GM12878 (cell line): ENCODE measurements at places on chromosomes 7 and 10.

- 0 out of 2 replicates have a peak, but pooled peaks cover 1% of the 10 kb centered on the region for H3K27me3 ChIP-seq
- H3K4me1 ChIP-seq, result peaks cover 44% of the 10 kb centered on the region
- no peak overlapping the region for H3K4me3 ChIP-seq
- H3K27ac ChIP-seq, result no peak overlapping the region
- H3K36me3 ChIP-seq, result no peaks in the 10 kb centered on the region
Observed at GRCh38 chr7:50660040-50660829, 95.0 kb upstream of the DDC start.

- no peaks in the 10 kb centered on the region for H3K4me1 ChIP-seq
- no peaks in the 10 kb centered on the region for H3K36me3 ChIP-seq
- H3K27me3 ChIP-seq, result no peaks in the 10 kb centered on the region
- H3K4me3 ChIP-seq, result no peak overlapping the region
Observed at GRCh38 chr7:81162771-81163525, 244.1 kb upstream of the SEMA3C start.

DNA sequence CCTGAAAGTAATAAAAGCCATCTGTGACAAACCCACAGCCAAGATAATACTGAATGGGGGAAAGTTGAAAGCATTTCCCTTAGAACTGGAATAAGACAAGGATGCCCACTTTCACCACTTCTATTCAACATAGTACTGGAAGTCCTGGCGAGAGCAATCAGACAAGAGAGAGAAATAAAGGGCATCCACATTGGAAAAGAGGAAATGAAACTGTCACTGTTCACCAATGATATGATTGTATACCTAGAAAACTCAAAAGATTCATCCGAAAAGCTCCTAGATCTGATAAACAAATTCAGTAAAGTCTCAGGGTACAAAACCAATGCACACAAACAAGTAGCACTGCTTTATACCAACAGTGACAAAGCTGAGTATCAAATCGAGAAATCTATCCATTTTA, 581.7 kb upstream of the TEX47 start:
- no peaks in the 10 kb centered on the region for H3K36me3 ChIP-seq
- H3K4me3 ChIP-seq, result no peak overlapping the region
- no peaks in the 10 kb centered on the region for H3K27me3 ChIP-seq

DNA sequence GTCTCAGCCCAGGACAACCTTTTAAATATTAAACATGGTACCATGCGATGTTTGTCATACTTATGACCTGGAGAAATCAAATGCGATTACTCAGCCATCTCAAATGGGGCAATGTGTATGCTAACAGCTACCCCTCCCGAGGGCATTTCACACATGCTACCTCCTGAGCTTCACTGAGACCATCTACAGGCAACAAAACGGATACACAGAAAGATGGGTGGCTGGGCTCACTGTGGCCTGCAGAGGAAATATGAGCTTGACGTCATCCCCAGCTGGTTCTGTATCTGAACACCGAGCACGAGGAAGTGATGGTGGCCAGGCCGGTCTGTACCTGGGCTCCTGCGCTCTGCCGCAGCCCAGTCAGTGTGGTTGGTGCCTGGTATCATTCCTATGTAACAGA, 374.3 kb downstream of the RPS24 start:
- H3K27ac ChIP-seq, result no peak overlapping the region
- H3K4me1 ChIP-seq, result no peaks in the 10 kb centered on the region
- H3K36me3 ChIP-seq, result no peaks in the 10 kb centered on the region
- DNase-seq, result no peak
- H3K4me3 ChIP-seq, result no peak overlapping the region
- H3K27me3 ChIP-seq, result no peaks in the 10 kb centered on the region; the same call in 1 of the 2 replicates

DNA sequence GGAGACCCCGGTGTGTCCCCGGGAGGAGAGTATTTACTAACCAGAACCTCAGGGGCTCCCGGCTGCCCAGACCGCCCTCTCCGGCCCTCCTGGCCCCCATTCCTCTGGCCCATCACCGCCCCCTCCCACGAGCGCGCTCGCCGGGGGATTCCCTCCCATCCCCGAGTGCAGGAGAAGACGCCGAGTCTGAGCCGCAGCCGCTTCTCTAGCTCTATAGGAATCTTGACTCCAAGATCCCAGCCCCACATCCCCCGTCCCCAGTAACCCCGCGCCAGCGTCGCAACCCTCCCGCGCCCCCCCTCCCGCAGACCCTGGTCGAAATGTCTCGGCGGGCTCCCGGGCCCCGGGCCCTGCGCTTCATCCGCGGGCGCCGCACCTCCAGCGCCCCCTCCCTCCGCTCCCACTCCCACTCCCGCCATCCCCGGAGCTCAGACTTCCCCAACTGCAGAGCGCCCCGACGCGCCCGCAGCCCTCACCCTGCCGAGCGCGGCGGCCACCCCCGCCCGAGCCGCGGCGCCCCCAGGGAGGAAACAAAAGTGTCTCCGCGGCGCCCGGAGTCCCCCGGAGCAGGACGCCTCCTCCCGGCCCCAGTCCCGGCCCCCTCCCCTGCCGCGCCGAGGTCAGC, 541 bp downstream of the ELMO1 start:
- no peak for DNase-seq
- H3K4me3 ChIP-seq, result peak overlapping the region; percentile 71
- H3K4me1 ChIP-seq, result peaks cover 7% of the 10 kb centered on the region

GRCh38 chr10:103231047-103231551, 14.6 kb upstream of the RPEL1 start:
- no peak for DNase-seq
- H3K4me1 ChIP-seq, result no peaks in the 10 kb centered on the region
- H3K4me3 ChIP-seq, result no peak overlapping the region
- H3K27me3 ChIP-seq, result no peaks in the 10 kb centered on the region
- no peak overlapping the region for H3K27ac ChIP-seq

DNA sequence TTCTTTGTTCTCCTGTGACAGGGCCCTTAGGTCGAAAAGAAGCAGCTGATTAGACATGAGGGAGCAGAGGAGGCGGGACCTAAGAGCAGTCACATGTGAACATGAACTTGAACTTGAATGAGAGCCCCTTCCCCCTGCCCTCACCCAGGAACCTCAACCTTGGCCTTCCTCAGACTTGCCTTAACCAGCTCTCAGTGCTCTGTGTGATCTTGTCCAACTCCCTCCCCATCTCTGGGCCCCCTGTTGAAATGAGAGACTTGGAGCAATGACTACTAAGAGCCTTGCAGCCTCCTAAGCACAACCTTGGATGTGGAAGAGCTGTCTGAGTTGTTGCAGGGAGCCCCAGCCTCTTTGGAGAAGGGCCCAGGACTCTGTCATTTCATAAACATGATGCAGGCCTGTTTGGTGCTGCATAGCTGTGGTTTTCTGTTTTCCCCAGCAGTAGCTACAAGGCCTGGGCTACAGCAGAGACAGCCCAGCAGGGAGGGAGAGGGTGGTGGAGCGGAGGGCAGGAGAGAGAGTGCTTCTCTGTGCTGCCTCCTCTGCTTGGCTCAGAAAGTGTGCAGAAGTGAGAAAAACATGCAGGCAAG, 123.9 kb upstream of the ZMIZ1 start:
- H3K27me3 ChIP-seq, result no peaks in the 10 kb centered on the region; the same call in 1 of the 2 replicates
- H3K27ac ChIP-seq, result no peak overlapping the region
- DNase-seq, result no peak

- H3K4me1 ChIP-seq, result 0 out of 2 replicates have a peak, but pooled peaks cover 8% of the 10 kb centered on the region
- no peak for DNase-seq
- no peaks in the 10 kb centered on the region for H3K36me3 ChIP-seq
Observed at GRCh38 chr7:98869027-98869596, 702 bp downstream of the TMEM130 start.

GRCh38 chr10:77530011-77530410, 107.6 kb downstream of the KCNMA1 start:
- no peaks in the 10 kb centered on the region for H3K27me3 ChIP-seq
- DNase-seq, result no peak
- H3K4me3 ChIP-seq, result no peak overlapping the region
- H3K27ac ChIP-seq, result no peak overlapping the region
- H3K4me1 ChIP-seq, result no peaks in the 10 kb centered on the region

DNA sequence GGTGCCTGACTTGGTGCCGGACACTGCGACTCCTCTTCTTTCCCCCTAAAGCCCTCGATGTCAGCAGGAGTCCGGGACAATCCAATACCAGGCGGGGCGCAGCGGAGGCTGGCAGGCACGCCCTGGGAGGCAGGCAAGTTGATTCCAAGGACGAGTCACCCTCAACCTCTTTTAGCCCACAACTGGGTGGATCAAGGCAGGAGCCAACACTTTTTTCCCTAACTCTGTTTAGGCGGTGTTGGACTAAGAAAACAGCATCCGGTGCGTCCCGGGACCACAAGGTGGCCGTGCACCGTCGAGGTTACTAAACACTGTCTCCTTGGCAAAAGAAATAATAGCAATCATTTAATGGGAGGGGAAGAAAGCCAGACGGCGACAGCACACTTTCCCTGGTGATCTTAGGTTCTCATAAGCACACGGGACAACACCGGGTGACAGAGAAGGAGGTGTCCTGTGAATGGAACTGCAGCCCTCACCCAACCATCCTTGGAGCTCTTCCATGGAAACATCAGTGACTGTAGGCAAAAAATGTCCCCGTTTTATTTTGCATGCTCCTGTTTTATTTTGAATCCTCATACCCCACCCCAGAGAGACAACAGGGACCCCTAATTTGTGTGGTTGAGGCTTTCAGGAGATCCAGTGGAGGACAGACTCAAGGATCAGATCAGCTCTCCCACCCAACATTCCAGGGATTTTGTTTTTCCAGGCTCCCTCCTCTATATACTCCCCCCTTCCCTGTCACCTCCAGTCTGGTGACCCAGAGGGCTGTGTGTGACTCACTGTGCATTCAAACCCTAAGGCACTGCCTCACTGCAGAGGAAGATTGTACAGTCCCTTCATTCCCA, 1.3 kb upstream of the CALCR start:
- H3K4me1 ChIP-seq, result no peaks in the 10 kb centered on the region
- no peak overlapping the region for H3K27ac ChIP-seq
- no peaks in the 10 kb centered on the region for H3K27me3 ChIP-seq
- DNase-seq, result no peak
- no peak overlapping the region for H3K4me3 ChIP-seq

DNA sequence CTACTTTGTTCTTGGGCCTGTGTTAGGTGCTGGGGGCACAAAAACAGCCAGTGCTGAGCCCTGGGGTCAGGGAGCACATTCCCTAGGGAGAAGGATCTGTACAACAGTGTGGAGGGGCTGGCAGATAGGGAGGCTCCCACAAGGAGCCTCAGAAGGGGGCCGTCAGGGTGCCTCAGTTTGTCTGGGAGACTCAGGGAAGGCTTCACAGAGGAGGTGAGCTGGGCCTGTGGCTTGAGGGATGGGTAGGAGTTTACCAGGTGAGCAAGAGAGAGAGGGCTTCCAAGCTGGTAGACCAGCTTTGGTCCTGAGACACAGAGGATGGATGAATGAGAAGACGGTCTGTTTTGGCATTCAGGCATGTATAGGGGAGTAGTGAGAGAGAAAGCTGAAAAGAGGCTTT, 52.1 kb downstream of the CAMK1D start:
- H3K27ac ChIP-seq, result no peak overlapping the region
- H3K36me3 ChIP-seq, result no peaks in the 10 kb centered on the region; the same call in 1 of the 2 replicates
- no peak overlapping the region for H3K4me3 ChIP-seq
- no peak for DNase-seq
- no peaks in the 10 kb centered on the region for H3K27me3 ChIP-seq

GRCh38 chr7:28124413-28124812, 56.2 kb downstream of the JAZF1 start:
- no peak for DNase-seq
- no peak overlapping the region for H3K4me3 ChIP-seq
- H3K4me1 ChIP-seq, result no peaks in the 10 kb centered on the region
- H3K36me3 ChIP-seq, result no peaks in the 10 kb centered on the region
- no peak overlapping the region for H3K27ac ChIP-seq

GRCh38 chr10:35493196-35494118, 111.7 kb upstream of the GJD4 start:
- peaks cover 12% of the 10 kb centered on the region for H3K4me1 ChIP-seq
- H3K36me3 ChIP-seq, result no peaks in the 10 kb centered on the region; the same call in none of the 2 replicates
- no peaks in the 10 kb centered on the region for H3K27me3 ChIP-seq
- no peak overlapping the region for H3K4me3 ChIP-seq

DNA sequence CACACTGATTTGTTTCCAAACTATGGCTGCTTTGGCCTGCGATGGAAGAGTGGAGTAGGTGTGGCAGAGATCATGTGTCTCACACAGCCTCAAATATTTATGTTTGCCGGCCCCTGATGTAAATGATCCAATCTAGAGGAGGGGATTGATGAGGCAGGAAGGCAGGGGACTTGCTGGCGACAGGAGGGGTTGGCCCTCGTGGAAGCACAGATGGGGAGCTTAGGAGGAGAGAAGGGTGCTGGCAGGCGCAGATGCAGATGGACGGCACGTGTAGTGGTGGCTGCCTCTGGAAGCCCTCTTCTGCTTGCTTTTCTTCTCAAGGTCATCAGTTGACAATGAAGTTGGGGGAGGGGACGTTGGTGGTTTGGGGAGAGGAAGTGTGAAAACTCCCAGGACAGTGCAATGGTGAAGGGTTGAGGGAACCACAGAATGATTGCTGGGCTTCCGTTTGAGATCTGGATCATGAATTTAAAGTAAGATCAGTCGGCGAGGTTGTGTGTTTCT, 15.4 kb downstream of the COL13A1 start:
- no peaks in the 10 kb centered on the region for H3K36me3 ChIP-seq
- no peak for DNase-seq
- H3K4me3 ChIP-seq, result no peak overlapping the region
- H3K27me3 ChIP-seq, result peaks cover 4% of the 10 kb centered on the region; the same call in 1 of the 2 replicates
- H3K27ac ChIP-seq, result no peak overlapping the region

DNA sequence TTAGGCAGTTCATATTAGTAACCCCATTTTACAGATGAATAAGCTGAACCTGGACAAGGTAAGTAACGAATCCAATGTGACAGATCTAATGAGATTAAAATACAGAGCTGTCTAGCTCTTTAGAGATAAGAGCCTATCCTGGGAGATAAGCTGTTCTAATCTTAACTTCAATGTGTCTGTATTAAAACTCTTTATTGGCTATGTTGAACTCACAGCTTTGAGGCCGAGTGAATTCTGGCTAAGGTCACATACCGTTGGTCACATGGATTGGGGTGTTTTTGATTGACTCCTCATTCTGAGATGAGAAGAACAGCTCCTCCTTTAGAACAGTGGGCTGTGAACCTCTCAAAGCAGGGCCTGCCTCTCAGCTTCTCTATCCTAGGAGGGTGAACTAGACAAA, 113.4 kb upstream of the EEPD1 start:
- no peaks in the 10 kb centered on the region for H3K36me3 ChIP-seq
- H3K27ac ChIP-seq, result no peak overlapping the region

GRCh38 chr7:29277436-29278215, 83.1 kb downstream of the CHN2 start:
- H3K36me3 ChIP-seq, result no peaks in the 10 kb centered on the region
- no peak overlapping the region for H3K4me3 ChIP-seq
- H3K27me3 ChIP-seq, result no peaks in the 10 kb centered on the region
- no peak overlapping the region for H3K27ac ChIP-seq
- DNase-seq, result no peak
- no peaks in the 10 kb centered on the region for H3K4me1 ChIP-seq

DNA sequence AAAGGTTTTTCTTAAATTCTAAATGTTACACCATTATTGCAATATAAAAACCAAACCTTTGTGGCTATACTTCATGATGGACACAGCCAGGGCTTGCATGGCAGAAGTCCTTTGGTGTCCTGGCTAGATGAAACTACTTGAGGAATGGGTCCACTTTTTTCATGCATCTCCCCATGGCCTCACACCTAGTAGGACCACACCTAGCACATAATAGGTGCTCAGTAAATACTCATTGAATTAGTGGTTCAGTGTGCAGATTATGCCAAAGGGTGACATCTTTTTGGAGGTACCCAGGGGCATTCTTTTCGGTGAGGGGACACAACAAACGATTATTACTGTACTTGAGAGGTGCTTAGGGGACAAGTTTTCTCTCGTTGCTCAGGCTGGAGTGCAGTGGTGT, 20.7 kb upstream of the SRGN start:
- H3K27ac ChIP-seq, result no peak overlapping the region
- DNase-seq, result no peak
- no peaks in the 10 kb centered on the region for H3K27me3 ChIP-seq
- H3K4me3 ChIP-seq, result no peak overlapping the region
- H3K36me3 ChIP-seq, result no peaks in the 10 kb centered on the region

GRCh38 chr10:12847361-12847975, 154.0 kb downstream of the CCDC3 start:
- DNase-seq, result no peak
- H3K4me1 ChIP-seq, result no peaks in the 10 kb centered on the region
- H3K27ac ChIP-seq, result no peak overlapping the region
- H3K36me3 ChIP-seq, result no peaks in the 10 kb centered on the region
- H3K4me3 ChIP-seq, result no peak overlapping the region
